ENCODE measurements at places on chromosomes 5 and 9.

DNA sequence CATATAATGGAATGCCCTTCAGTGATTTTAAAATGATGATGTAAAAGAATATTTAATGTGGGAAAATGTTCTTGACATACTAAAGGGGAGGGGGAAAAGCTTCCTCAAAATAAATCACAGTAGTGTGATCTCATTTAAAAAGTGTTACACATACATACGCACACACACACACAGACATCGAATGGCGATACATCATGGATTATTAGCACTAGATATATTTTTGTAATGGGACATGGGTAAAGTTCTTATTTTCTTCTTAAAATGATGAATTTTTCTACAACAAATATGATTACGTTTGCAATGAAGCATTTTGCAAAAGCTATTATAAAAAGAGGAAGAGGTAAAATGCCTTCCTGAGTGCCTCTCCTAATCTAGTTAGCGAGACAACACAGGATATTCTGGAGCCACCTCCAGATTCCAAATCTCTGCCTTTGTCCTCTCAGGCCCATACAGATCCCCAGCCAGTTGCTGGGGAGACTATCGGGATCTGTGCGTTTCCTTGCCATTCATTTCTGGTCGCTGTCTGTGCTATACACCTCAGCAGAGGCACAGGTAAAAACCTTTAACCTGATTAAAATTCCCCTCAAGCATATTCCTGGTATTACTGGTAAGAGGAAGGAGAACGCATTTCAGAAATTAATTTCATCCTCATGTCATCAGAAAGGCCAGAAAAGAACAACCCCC lies 69.6 kb downstream of the SLC28A3 start:
- no peak for DNase-seq

DNA sequence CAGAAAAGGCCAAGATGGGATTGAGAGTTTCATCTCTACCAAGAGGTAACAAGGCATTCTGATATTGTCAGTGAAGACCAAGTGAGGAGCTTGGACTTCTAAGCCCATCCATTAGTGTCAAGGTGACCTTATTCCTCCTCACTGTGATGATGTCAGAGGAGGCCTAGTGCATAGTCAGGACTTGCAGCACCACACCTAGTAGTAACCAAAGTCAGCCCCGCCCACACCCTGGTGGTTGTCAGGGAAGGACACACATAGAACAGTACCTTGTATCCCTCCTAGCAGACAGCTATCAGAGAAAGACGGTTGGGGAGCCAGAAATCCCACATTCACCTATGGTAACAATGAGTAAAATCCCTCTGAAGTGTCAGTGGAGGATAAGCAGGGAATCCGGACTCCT lies 111.7 kb downstream of the AP3B1 start:
- no peak for DNase-seq

DNA sequence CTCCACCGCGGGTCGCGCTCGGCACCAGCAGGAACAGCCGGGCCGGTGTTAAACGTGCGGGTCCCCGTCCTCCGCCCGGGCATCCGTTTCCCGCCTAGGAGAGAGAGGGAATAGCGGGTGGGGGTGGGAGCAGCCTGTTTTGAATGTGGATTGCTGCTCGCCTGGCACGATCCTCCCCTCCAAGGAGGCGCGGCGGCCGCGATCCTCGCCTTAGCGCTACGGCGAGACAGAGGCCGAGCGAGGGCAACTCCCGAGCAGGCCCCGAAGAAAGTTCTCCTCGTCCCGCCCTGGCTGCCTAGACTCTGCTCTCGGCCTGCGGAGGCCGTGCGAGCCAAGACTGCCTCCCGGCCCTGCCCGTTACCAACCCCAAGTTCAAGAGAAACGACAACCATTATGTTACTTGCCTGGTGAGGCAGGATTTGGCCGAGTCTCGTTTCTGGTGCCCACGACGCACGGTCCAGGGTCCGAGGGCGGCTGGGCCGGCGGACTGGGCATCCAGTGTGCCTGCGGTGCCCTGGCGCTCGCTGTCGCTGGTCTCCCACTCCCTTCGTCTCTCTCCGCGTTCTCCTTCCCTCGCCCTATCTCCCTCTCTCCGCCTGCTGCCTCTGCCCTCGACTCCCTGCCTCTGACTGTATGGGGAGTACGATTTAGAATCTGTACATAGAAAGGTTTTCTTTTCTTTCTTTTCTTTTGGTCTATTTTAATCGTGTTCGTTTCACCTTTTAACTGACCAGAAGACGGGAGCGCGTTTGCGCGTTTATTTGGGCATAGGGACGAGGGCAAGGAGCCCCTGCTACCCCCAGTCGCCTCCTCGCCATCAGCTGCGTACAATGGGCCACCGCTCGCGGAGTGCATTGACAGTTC lies 724 bp downstream of the NR2F1-AS1 start:
- DNase-seq: no peak

DNA sequence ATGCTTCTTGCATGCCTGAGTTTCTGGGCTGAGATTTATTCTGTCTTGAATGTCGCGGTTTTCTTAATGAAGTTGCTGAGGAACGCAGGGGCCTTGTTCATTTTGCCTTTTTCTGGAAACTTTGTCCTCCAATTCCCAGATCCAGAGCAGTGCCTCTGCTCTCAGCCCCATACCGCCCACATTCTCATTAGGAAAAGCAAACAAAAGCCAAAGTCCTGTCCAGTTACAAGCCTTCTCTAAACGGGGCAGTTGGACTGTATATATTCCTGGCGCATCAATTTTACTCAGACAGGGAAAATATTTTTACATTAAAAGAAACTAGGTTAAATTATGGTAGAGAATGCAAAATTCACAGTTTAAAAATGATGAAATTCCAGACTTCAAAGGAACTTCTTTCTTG lies 1.2 kb upstream of the PSAT1 start:
- DNase-seq: no peak

GRCh38 chr5:126000507-126000906 lies 422.7 kb upstream of the GRAMD2B start:
- no peak for DNase-seq

DNA sequence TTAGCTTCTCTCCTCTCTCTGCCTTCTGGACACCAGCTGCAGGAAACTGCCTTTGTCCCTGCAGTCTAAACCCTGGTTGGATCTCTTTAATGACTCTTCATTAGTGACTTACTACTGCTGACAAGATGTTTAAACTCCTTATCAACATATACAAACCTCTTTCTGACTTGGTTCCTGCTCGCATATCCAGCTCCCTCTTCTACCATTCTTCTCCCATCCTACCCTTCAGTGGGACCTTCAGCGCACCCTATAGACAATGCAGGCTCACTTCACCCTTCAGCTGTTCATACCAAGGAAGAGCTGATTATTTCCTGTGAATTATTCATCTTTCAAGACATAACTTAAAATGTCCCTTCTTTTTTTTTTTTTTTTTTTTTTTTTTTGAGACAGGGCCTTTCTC lies 436.5 kb downstream of the KIAA0825 start:
- no peak for DNase-seq

- no peak for DNase-seq
Measured at GRCh38 chr5:115946655-115947054, 15.6 kb upstream of the LVRN start.

DNA sequence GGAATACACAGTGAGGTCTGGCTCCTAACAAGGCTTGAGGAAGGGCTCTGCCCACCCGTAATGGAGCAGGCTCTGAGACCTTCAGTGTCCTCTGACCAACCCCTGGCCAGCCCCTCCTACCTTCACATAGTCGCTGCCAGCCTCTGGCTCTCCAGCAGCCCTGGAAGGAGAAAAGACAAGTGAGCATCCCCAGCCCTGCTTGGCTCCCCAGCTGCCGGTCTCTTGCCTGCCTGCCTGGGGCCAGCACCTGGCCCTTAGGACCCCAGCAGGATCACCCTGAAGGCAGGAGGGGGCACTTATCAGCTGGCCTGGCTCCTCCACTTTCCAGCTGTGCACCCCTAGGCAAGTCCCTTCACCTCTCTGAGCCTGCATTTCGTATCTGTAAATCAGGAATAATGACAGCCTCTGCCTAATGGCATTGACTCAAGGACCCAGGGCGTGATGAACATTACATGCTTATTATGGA lies 16.9 kb downstream of the SH2D3C start:
- DNase-seq: no peak

DNA sequence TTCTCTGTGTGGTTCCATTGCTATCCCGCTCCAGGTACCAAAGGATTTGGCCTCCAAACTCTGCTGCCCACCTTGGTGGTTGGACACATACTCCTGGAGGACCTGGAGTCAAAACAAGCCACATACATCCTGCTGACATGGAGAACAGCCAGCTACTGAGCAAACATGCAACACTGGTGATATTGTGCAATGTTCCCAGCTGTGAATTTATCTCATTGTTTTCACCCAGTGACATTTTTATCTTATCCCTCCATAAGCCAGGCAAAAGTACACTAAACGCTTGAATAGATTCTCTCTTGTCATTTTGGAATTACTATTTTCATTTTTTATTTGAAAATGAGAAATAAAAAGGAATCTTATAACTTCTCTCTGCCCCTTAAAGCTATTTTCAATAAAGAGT lies 11.1 kb upstream of the CTSL start:
- no peak for DNase-seq

- DNase-seq: no peak
Measured at GRCh38 chr5:138824516-138824915, 50.6 kb downstream of the LRRTM2 start.

GRCh38 chr5:6274846-6275543 lies 103.4 kb downstream of the MED10 start:
- DNase-seq: no peak

- DNase-seq: no peak
Measured at GRCh38 chr5:58887721-58888409, 305.0 kb downstream of the RAB3C start.

- DNase-seq: no peak
Measured at GRCh38 chr5:113044776-113045465, 68.3 kb downstream of the DCP2 start.

DNA sequence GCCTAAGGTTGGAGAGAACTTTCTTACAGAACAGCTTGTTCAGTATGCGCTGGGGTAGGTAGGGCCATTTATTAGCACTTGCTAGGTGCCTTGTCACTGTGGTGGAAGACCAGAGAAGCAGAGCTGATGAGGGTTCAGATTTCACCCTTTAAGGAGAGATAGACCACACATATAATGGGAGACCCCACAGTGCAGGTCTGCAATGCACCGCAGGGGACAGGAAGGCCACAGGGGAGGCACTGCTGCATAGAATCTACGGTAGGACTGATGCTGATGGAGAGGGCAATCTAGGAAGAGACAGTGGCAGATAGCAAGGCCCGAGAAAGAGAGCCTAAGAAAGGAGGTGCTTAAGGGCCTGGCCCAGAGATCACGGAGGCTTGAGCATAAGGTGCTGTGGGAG lies 64.2 kb downstream of the PTPDC1 start:
- no peak for DNase-seq

- no peak for DNase-seq
Measured at GRCh38 chr9:18009902-18010301, 431.0 kb downstream of the SH3GL2 start.

DNA sequence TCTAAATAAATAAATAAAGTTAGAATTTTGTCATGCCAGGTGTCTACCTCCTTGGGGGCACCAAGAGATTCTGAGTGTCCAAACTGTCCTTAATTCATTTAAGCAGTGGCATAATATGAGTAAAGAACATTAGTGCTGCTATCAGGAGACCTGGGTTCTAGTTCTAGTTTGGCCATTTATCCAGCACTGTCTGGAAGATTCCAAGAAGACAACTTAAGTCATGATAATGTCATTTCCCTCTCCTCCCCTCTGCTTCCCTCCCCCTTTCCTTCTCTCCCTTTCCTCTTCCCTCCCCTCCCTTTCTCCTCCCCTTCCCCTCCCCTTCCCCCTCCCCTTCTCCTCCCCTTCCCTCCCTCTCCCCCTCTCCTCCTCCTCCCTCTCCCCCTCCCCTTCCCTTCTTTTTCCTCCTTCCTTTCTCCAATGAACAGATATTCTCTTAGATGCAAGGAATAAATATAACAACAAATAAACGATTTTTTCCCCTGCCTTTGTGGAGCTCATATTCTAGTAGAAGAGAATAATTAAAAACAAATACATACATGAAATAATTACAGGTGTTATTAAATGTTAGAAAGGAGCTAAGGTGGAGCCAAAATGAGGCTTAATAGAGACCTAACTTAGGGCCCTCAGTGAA lies 90.8 kb downstream of the NMUR2 start:
- no peak for DNase-seq

DNA sequence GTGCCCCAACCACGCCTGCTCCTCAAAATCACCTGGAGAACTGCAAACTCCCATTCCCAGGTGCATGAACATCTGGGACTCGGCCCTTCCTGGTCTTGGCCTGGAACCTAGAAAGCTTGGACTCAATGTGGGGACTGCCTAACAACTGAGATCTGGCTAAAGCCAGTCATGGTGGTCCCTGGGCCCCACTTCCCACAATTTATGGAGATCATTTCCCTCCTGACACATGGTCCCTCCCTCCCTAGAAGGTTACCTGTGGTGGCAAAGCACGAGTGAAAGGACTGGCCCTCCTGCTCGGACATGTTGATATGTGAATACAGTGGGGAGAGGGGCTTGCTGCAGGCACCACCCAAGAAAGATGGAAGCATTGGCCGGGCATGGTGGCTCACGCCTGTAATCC lies 18.8 kb downstream of the BICD2 start:
- DNase-seq: no peak

DNA sequence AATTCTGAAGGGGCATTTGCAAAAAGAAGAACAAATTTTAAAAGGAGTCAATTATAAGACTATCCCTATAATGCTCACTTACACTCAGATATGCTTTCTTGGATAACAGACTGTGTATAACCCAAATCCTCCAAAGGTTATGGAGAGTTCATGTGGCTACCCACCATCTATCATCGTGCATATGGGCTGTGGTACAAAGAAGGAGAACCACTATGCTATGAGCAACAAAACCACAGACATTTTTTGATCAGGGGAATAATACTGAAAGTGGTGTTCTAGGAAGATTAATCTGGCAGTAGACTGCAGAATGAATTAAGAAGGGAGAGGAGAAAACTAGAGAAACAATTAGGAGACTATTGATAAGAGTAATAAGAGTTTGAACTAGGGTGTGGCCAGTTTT lies 16.8 kb downstream of the NR3C1 start:
- no peak for DNase-seq

- DNase-seq: no peak
Measured at GRCh38 chr5:36751886-36752285, 124.7 kb upstream of the NIPBL start.

GRCh38 chr5:151051931-151052608 lies 28.8 kb downstream of the TNIP1 start:
- no peak for DNase-seq

DNA sequence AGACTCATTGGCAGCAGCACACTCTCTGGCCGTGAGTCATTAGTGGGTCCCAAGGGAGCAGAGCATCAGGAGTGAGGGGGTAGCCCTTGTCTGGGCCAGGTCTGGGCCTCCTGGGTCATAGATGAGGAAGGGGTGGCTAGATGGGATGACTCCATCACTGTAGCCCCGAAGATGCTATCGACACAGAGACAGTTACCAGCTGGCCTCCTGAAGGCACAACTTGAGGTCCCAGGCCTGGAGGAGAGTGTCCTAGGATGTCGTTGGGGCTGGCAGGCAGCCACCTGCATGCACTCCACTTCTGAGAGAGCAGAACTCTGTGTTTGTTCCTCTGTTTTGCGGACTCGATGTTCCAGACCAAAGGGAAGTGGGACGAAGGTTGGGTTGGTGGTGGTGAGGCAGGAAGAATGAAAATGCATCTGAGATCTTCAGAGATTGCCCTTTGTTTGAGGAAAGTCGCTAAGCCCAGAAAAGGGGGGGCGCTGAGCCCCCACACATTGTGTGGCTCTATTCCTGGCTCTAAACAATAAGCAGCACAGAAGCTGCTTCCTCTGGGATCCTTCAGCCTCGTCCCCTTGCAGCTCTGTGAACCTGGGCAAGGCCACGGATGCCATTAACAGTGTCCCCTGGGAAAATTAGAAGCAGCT lies 4.7 kb downstream of the BTNL9 start:
- no peak for DNase-seq

GRCh38 chr9:83665580-83666200 lies 42.1 kb downstream of the UBQLN1 start:
- no peak for DNase-seq
